ENCODE measurements at places on chromosomes 7 and 10. TPM values are rescaled to one million over a fixed set of nuclear protein-coding genes. Genes with fewer than 3 reads are reported as not detected.

PLPP4 gene
- not detected for total RNA-seq

OPN1SW gene
- total RNA-seq: not detected

SUN1 gene
- 245 TPM for total RNA-seq

PPP1R3C gene
- 1.5 TPM for total RNA-seq

FAM20C gene
- total RNA-seq: 34.0 TPM

KLF14 gene
- total RNA-seq: not detected

WDFY4 gene
- not detected for total RNA-seq

MPP7 gene
- 0.55 TPM for total RNA-seq

ODAD2 gene
- not detected for total RNA-seq

NODAL gene
- total RNA-seq: not detected

All from PC-9 (cell line).